Thyroid gland (tissue), 4 donors: ENCODE measurements at places on chromosomes 11 and 22.

- no peak for DNase-seq
These were observed 50.2 kb upstream of the SLC35C1 start for GRCh38 chr11:45754741-45755140.

DNA sequence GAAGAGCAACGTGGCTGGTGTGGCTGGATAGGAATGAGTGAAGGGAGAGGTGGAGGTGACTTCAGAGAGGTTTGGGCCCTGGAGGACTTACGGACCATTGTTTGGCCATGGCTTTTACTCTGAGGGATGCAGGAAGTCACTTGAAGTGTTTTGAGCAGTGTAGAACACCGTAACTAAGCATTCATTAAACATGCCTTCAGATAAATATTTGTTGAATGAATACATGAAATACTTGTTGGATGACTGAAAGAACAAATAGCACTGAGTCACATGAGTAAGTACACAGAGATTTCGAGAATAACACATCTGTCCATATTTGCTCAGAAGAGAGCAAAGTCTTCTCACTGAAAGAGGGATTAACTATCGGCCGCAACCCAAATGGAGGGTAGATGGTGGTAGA, 182.7 kb upstream of the SNX19 start:
- no peak for DNase-seq

GRCh38 chr11:43812471-43812870, 68.2 kb upstream of the ALKBH3 start:
- no peak for DNase-seq

DNA sequence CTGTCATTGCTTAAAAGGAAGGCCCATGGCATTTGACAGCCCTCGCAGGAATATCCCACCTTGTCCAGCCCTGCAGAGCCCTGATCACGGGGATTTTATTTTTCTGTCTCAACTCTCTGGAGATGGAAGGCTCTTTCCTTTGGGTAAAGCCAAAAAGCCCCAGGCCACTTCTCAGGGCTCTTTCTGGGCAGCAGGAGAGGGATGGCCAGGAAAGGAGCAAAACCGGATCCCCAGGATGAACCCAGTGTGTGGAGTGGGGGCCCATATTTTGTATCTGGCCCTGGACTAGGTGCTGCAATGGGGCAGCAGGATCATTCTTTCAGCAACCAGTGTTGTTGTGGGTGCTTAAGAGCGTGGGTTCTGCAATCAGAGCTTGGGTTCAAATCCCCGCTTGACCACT, 11.0 kb downstream of the CREB3L1 start:
- no peak for DNase-seq

GRCh38 chr11:111819829-111820237, 51.5 kb downstream of the ALG9 start:
- no peak for DNase-seq

DNA sequence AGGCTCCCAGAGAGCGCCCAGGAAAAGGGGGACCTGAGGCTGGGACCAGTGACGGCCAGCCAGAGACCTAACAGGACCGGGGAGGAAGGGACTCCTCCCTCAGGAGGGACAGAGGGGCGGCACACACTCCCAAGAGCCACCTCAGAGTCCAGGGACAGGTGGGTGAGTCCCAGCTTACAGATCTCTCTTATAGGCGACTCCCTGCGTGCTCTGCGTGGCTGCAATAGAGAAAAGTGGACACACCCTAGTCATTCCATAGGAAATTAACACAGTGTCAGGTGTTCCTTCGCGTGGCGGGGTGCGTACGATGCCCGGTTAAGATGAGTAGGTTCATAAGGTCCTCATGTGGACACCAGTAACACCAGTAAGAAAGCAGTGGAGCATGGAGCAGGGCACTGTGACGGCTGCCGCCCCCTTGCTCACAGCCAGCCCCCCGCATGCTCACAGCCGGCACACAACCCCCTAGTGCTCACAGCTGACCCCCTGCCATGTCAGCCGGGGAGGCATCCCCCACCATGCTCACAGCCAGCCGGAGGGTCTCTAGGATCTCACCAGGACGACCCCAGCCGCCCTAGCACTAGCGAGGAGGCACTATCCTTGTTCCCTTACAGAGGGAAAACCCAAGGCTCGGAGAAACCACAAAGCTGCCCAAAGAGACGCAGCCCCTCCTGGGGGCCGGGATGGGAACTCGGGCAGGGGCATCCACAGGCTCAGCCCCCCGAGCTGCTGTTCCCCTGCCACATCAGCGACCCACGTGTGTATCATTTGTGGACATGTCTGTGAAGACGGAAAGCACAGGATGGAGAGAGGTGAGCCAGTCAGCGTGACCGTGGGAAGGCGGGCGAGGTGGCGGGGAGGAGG, 426.8 kb downstream of the TBC1D22A start:
- no peak for DNase-seq

DNA sequence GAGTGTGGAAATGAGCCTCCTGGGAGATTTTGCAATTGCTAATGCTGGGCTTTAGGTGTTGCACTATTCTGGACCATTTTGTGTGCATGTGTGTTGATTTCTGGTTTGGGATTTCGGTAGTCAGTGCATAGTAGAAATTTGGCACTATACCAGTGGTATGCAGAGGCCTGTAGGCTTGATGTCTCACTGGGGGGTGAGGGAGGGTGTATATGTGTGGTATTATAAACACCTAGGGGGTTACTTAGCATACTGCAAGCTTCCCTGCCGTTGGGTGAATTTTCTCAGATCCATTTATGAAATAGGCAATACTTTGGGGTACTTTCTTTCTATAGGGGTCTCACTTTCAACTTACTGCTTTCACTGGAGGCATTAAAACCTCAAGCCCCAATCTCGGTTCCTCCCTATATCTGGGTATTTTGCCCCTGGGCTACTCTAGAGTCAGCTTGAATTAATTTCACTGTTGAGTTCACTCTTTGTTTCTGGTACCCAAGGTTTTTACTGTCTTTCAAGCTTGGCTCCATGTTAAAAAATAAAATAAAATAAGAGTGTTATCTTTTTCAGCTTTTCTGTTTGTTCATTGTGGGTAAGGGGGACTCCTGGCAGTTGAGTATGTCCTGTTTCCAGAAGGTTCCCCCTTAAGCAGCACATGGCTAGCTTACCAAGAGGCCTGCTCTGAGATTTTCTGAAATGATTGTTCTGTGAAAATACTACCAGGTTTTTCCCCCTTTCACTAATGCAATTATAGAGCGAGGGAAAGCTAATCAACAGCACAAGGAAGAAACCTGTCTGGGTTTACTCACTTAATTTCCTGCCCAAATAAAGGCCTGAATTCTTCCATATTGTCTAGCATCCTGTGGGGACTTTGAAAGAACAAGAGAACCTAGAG, 45.8 kb downstream of the PPFIBP2 start:
- DNase-seq, result no peak

DNA sequence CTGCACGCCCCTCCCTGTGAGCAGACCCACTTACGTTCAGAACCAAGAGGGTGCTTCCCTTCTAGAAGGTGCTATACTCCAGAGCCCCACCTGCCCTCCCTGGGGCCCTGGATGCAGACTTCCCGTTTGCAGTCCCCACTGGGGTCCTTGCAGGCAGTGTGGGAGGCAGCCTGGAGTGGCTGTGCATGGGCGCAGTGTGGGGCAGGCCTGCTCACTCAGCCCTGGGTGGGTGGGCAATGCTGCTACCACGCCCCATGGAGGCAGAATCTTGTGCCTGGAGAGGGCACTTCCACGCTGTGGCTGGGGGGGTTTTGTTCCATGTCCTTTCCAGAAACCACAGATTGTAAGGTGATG, 116.2 kb downstream of the KCNQ1OT1 start:
- peak; percentile 0 for DNase-seq

DNA sequence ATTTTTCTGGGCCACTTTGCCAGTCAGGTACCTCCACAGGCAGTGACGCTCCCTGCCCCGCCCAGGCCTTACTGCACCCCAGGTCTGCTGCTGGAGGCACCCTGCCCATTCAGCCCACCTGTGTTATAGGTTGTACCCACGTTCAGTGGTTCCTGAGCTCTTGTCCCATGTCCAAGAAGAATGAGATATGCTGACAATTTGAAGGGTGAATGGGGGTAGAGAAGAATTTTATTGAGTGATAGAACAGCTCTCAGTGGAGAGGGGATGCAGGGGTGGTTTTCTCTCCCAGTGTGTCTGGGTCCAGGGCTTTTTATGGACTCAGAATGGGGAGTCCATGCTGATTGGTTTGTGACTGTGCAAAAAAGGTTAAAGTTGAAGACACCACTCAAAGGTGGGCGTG, 149.7 kb downstream of the LDLRAD3 start:
- no peak for DNase-seq

- no peak for DNase-seq
These were observed 60.2 kb downstream of the LRP5 start for GRCh38 chr11:68372625-68373024.

GRCh38 chr22:48396785-48397530, 1430.7 kb downstream of the BRD1 start:
- DNase-seq, result no peak

DNA sequence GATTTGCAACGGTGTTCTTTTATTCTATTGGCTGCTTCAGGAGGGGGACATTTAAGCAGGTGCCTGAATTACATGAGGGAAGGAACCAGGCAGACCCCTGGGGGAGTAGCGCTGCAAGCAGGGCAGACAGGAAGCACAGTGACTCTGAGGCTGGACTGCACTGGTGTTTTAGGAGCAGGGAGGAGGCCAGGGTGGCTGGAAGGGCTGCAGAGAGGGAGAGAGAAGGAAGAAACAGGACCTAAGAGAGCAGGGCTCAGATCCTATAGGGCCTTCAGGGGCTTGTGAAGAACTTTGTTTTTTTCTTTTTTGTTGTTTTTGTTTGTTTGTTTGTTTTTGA, 62.5 kb upstream of the SORL1-AS1 start:
- DNase-seq, result no peak

- no peak for DNase-seq
These were observed 22.7 kb upstream of the PICALM start for GRCh38 chr11:86091566-86091965.

DNA sequence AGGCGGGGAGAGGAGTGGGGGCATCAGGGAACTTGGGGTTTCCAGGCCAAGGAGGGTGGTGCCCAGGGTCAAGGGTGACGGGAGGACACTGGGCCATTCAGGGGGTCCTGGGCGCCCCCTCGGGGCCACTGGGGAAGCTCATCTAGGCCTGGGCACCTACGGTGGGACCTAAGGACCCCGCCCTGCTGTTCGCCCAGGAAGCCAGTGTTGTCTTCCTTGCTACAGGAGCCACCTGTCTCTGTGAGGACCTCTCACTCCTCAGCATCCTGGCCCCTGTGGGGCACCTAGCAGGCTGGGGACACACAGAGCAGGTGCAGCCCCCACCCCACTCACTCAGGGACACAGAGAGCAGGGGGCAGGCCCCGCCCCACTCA, 191.6 kb downstream of the IGLL1 start:
- DNase-seq, result no peak

GRCh38 chr22:33796494-33796893, 123.8 kb downstream of the LARGE1 start:
- no peak for DNase-seq

DNA sequence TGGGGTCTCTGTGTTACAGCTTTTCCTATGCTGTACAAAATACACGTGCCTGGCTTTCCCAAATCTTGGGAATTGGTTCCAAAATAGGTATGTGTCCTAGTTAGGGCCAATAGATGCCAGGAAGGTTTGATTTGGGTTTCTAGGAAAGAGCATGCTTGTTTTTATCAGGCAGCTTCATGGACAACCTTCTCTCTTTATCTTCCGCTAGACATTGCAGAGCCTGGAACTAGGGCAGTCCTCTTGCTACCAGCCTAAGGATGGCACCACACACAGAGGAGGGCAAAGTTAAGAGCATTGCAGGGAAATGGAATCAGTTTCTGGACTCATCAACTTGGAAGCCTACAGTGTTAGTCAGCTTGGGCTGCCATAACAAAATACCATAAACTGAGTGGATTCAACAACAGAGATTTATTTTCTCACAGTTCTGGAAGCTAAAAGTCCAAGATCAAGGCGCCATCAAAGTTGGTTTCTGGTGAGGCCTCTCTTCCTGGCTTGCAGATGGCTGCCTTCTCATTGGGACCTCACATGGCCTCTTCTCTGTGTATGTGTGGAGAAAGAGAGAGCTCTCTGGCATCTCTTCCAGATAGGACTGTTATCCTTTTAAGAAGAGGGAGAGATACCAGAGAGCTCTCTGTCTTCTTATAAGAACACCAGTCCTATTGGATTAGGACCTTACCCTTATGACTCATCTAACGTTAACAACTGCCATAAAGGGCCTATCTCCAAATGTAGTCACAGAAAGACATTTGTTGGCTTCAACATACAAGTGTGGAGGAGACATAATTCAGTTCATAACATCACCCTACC, 27.3 kb upstream of the CREB3L1 start:
- no peak for DNase-seq
